ENCODE measurements at places on chromosomes 3 and 15.

DNA sequence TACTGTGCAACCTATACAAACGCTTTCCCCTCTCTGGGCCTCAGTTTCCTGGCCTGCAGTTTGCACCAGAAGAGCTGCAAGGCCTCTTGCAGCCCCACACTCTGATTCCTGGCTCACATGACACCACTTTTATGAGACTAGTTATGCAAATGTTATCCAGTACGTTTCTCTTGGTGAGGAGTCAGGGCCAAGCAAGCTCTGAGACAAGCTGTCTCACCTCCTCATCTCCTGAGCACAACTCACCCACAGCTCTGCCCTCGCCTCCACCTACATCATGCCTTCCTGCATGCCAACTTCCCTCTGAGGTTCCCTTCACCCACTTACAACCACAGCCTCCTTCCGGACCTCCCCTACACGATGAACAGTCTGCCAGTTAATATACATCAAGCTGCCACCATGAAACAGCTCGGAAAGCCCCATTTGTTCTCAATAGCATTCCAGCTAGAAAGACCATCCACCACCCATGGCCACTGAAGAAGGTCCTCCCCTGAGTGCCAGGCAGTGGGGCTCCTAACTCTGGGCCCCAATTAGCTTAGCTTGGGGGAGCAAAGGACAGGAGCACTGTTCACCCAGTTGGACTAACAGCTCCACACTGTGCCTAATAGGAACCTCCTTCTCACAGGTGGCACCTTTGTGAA, 25.0 kb downstream of the CRYGS start:
- no peak for DNase-seq

GRCh38 chr3:108345492-108346205, 49.3 kb downstream of the HHLA2 start:
- no peak for DNase-seq

GRCh38 chr15:59158701-59159034, 48.0 kb upstream of the LDHAL6B start:
- no peak for DNase-seq

DNA sequence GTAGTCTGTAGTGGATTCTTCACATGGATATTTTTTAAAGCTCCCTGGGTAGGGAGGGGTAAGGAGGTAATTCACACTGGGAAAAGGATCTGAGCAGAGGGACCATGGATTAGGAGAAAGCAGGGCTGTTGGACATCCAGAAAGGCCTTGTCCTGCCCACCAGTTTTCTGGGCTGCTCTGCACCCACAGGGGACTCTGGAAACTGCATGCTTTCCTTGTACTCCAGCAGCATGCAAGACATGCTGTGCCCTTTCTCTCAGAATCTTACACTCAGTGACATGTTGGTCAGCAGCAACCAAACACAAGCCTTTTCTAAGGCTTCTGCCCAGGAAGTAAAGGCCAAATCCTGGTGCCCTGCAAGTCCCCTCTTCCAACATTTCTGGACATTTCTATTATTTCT, 2.5 kb upstream of the FBN1 start:
- DNase-seq, result no peak

DNA sequence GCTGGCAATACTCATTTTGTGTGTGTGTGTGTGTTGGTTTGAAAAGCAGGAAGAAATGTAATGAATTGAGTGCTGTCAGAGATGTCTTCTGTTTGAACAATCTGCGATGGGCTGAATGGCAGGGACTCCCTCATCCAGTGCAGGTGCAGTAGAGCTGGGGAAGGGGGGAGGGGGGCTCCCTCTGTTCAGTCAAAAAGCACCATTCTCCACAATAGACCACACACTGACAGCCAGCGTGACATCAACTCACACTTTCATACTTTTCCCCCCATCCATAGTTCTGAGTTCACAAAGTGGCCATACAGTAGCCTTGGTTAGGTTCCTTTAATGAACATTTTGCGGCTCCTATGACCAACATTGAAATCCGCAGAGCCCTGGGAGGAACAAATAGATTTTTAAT, 10.4 kb downstream of the SOX2 start:
- no peak for DNase-seq

- DNase-seq, result no peak
Observed at GRCh38 chr3:28067014-28067413, 174.4 kb upstream of the CMC1 start.

DNA sequence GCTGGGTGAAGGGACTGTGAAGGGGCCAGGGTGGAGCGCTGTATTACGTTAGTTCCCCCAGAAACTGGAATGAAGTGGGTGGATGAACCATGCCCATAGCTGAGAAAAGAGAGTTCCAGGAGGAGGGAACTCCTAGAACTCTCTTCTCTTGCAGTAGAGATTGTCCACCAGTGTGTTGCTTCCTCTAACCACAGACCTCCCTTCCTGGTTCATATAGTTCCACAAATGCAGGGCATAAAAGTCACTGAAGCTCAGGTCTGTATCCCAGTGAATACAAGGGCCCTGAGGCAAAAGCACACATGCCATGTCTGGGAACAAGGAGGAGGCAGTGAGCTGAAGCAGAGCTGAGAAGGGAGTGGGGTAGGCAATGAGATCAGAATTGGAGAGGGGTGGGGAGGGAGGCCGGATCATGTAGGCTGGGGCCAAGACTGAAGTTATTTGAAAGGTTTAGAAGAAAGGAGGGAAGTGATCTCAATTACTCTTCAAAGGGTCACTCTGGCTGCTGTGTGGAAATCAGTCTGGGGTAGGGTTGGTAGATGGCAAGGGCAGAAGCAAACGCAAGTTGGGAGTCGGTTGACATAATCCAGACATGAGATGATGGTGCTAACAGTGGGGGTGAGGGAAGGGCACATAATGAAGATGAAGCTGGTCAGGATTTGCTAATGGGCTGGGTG, 6.5 kb downstream of the A4GNT start:
- no peak for DNase-seq

DNA sequence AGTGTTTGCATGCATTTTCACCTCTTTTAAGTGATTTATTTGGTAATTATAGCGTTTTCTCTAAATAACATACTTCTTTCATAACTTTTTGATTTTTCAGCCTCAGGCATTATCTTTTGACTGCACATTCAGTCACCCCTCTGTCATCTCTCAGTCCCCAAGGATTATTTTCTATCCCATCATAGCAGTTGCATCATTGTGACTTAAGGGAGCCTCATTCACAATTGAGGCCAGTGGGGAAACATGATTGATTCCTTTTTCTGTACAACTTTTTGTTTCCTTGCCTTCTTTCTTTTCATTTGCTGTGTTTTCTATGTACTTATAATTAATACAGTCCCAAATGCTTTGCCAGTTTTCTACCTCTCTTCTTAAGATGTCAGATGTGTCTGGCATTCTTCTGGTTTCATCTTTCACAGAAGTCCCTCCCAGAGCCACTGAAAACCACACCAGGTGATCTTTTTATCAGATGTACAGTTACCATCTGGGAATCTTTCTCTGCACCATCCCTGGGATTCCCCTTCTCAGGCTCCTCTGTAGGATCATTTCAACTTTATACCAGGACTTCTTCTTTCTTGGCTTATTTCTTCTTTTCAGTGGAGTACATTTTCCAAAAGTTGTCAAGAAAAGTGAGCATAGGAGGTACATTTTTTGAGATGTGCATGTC, 151.4 kb downstream of the RAP2B start:
- DNase-seq, result no peak

GRCh38 chr3:13034109-13034800, 39.0 kb downstream of the IQSEC1 start:
- no peak for DNase-seq

DNA sequence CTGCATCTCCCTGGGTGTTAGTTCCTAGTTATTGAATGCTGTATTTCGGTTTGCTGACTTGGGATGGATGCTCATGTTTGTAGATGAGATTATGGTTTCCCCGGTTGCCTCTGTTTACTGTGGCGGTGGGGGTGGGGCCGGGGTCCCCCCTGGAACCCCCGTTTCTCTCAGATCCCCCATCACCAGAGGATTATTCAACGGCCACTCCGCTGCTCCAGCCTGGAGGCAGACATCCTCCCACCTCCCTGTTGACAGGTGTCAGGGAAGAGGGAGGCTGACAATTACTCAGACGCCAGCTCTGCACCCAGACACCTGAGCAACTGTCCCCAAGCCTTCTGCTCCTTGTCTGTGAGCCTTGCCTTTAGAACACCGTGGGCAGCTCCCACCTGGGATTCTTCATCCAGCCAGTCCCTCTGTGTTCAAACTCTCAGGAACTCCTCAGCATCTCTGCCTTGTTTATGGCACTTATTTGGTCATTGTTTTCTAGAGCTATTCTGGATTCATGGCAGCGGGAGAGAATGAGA, 95.9 kb upstream of the PRR20G start:
- DNase-seq, result peak; percentile 0

- no peak for DNase-seq
Observed at GRCh38 chr3:46405301-46406019, 1.4 kb downstream of the CCR5AS start.

DNA sequence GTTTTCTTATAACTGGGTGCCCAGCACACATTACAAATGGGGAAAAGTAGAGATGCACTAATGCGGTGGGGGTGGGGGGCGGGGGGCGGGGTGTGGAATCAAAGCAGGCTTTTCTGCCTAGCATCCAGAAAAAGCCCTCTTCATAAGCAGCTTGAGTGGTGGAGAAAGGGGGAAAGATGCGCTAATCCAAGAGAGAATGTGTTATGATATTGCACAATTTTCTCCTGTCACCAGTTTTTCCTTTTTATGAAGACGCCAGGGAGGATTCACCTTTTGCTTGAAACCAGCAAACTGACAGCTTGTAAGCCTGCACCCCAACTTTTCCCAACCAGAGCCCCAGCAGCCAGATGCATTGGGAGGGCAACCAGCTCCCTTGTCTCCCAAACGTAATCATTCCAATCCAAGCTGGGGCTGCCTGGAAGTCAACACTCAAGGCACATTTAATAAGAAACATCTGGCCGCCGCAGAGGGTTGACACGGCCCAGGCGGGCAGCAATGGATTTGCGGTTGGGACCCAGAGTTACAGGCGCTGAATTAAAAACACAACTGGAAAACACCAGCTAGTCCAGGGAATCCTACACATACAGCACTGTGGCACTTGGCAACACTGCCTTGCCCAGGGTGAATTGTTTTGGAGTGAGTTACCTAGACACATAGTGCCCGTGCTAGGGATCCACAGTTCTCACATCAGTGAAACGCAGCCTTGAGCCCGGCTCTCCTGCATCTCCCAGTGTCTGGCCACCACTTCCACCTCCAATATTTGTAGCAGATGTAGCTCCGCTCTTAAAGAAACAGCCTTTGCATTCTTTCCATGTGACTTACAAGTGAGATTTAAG, 218.5 kb upstream of the PRICKLE2 start:
- no peak for DNase-seq

DNA sequence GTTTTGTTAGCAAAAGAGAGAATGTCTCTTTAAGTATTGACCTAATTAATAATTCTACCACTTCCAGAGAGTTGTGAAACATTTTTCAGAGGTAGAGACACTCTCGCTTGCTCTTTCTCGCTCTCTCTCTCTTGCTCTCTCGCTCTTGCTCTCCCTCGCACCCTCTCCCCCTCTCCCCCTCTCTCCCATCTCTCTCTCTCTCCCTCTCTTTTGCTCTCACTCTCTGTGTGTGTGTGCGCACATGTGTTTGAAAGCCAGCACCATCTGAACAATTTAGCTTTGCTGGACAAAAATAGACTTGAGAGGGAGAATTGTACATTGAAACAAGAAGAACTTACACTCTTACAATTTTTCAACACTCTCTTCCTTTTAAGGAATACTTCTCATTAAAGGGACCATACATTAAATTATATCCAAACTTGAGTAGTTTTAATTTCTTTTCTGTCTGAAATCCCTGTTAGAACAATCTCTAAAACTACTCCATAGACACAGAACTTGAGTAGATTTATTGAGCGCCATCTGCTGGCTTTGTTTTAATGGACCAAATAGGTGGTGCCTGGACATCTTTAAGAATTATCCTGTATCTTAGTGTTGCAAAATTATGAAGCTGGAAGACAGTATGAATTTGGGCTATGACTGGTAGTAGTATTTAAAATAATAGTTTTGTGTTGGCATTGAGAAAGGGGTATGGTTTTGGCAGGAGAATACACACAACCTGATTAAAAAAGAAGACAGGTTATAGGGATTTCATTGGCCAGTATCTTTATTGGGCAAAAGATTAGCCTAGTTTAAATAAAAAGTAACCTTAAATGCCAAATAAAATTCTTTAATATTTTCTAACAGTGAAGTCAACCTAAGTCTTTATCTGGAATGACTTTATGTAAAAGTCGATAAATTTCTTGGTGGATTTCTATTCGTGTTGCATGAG, 124.6 kb downstream of the AKAP13 start:
- DNase-seq, result no peak

- no peak for DNase-seq
Observed at GRCh38 chr3:31766669-31767068, 214.4 kb downstream of the OSBPL10 start.

GRCh38 chr3:156675830-156676767, 1.7 kb downstream of the TIPARP start:
- peak; percentile 21 for DNase-seq

- DNase-seq, result no peak
Observed at GRCh38 chr3:40701016-40701588, 176.3 kb downstream of the ZNF621 start.

GRCh38 chr3:48015431-48016180, 610 bp downstream of the MAP4 start:
- DNase-seq, result no peak

- no peak for DNase-seq
Observed at GRCh38 chr3:128430301-128430700, 36.4 kb downstream of the DNAJB8 start.

- no peak for DNase-seq
Observed at GRCh38 chr3:172213200-172213599, 173.8 kb downstream of the FNDC3B start.

GRCh38 chr15:74376226-74376625, 8.8 kb upstream of the CYP11A1 start:
- no peak for DNase-seq

- DNase-seq, result no peak
Observed at GRCh38 chr15:65172531-65172930, 12.6 kb downstream of the CLPX start.

GRCh38 chr3:147297761-147298350, 108.5 kb downstream of the ZIC4 start:
- no peak for DNase-seq

GRCh38 chr3:187909866-187910265, 164.6 kb upstream of the BCL6 start:
- no peak for DNase-seq

GRCh38 chr3:124876401-124876878, 10.7 kb downstream of the ITGB5 start:
- DNase-seq, result no peak
